ENCODE measurements at places on chromosomes 11 and 22. TPM values are rescaled to one million over a fixed set of nuclear protein-coding genes. Genes with fewer than 3 reads are reported as not detected.

SLC29A2 gene
- 10.1 TPM for total RNA-seq

DNA sequence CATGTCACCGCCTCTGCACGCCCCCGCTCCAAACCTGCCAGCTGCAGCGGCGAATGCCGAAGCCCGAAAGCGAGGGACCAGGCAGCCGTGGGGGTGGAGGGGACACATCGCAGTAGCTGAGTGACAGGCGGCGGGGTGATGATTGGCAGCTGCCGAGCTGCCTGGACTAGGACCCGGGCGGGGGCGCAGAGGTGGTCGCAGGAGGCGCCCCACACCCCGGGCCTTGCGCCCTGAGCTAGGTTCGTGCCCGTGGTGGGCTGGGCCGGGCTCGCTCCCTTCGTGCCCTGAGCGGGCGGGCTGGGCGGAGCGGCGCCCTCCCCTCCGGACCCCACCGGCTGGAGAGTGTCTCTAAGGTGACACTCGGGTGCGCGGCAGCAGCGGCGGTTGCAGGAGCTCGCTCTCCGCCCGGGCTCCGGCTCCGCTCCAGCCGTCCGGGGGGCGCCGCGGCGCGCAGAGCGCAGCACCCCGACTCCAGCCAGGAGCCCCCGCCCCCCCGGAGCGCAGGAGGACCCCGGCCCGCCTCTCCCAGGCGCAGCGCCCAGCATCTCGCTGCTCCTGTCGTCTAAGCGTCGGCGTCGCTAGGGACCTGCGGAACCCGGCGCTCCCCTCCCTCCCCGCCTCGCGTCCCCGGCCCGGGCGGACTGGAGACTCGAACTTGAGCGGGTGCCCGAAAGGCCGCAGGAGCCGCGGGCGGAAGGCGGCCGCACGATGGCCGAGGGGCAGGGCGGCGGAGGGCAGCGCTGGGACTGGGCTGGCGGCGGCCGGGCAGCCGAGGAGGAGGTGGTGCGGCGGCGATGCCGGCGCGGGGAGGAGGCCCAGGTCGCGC is 14.5 kb upstream of the DGKZ start:
- DNase-seq: no peak

DNA sequence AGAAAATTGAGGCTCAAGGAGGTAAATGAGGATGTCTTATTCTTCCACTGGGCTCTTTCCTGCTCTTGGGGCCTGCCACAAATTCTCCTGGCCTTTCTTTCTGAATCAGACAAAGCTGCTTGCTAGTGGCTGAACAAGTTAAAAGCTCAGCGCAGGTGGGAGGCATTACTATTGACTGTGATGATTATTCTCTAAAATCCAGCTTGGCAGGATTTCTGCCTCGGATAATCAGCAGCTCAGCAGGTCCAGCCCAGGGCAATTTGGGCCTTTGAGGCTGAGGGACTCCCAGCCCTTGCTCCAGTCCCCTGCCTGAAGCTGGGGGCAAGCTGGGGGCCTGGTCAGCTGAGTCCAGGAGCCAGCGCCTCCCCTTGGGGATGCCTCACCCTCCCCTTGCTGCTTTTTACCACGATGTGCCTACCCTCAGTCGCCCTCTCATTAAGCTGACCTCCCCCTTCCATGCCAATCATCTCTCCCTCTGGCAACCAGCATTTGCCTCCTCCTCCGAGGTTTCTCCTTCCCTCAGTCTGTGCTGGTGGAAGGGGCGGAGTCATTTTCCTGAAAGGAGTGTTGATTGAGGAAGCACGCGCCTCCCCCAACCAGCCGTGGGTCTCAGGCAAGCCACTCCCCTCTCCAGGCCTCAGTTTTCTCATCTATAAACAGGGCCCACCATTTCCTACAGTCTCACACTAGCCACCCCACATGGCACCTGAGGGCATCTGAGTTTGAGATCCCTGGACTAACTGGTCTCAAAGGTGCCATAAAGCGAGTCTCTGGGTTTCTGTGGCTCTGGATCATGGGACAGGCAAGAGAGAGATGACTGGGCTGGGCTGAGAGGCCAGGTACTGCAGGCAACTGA is 60.6 kb upstream of the PRDM11 start:
- DNase-seq: no peak

DNA sequence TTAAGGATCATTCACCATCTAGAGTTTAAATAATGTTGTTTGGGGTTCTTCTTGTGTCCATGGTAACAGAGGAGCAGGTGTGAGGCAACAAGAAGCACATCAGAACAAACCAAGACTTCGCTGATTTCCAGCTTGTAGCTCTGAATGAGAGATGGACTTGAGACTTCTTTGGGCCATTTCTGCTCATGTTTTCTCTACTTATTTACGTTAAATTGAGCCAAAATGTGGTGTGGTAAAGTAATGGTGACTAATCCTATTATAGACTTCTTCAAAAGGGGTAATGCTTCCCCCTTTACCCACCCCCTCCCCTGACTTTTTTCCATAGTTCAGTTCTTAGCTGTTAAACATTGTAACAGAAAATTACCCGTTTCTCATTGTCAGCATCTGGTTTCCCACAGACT is 65.2 kb downstream of the CSTPP1 start:
- no peak for DNase-seq

GRCh38 chr22:38397189-38398085 is 57.6 kb downstream of the KCNJ4 start:
- DNase-seq: no peak

TMEM25 gene
- total RNA-seq: 8.6 TPM

DNA sequence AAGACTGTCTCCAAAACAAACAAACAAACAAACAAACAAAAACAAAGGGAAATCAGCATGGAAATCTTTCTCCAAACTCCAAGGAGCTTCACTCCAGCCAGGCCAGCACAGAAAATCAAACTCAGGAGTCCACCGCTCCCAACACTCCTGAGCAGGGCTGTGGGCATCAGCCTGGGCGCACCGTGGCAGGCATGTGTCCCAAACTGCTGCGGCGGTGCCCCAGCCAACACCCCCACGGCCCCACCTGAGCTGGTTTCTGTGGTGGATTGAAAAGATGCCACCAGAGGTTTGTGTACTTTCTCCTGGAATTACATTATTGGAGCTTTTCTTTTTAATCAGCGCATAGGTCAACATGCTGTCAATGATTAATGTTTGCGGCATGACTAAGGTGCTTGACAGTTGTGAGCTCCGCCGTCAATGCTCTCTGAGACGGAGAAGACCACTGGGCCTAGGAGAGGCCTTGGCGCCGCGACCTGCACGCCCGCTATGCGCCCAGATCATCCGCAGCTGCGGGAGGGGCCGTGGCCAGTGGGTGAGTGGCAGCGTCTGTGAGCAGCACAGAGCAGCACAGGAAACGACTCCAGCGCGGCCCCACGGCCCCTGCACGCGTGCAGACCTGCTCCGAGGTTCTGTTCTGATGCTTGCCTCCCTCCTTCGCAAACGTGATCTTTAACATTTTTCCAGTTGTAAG is 18.1 kb downstream of the DRD4 start:
- no peak for DNase-seq

- DNase-seq: no peak
These were observed 96.1 kb upstream of the BID start for GRCh38 chr22:17870407-17870806.

- DNase-seq: no peak
These were observed 85.6 kb downstream of the CTTN start for GRCh38 chr11:70483917-70484316.

GRCh38 chr11:94501522-94501921 is 7.7 kb downstream of the ANKRD49 start:
- no peak for DNase-seq

GRCh38 chr11:71281831-71282230 is 29.5 kb upstream of the SHANK2 start:
- peak; percentile 11 for DNase-seq

DNA sequence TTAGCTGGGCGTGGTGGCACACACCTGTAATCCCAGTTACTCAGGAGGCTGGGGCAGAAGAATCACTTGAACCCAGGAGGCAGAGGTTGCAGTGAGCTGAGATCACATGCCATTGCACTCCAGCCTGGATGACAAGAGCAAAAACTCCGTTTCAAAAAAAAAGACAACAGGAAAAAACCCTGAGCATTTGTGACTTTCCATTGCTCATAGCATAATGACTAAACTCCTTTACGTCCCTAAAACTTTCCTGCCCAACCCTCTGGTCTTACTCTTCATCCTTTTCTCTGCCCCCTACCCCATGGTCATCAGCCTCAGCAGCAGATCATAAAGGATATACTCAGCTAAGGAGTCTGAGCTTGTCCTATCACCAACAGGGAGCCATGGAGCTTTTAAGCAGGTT is 6.8 kb upstream of the LDLRAD3 start:
- no peak for DNase-seq

DNA sequence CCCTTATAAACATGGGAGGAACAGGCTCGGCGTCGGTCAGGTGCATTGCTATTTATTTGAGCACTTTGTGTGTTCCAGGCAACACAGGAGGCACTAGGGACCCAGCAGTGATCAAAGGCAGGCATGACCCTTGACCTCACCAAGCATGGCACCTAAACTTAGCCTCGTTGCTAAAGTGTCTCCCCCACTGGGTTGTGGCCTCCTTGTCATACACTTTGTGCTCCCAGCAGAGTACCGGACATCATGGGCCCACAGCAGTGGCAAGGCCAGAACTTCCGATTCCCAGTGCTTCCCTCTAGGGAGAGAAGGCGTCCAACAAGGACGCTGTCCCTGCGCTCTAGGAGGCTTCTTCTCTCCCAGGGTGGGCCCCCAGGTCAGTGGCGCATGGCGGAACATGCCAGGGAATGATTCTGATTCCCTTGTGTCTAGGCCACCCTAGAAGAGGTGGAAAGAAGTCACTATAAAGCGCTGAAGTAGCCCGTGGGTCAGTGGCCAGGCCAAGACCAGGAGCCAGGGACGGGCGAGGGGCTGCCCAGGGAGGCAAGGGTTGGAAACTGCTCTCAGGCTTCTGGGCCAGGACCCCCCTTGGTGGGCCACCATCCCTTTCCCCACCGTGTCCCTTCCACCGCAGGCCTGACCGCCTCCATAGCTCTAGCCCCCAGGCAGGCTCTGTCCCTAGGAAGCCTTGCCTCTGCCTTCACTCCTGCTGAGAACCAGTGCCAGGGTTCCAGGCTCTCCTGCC is 19.7 kb downstream of the TOM1 start:
- no peak for DNase-seq

- DNase-seq: no peak
These were observed 163.0 kb downstream of the MN1 start for GRCh38 chr22:27638329-27639233.

DNA sequence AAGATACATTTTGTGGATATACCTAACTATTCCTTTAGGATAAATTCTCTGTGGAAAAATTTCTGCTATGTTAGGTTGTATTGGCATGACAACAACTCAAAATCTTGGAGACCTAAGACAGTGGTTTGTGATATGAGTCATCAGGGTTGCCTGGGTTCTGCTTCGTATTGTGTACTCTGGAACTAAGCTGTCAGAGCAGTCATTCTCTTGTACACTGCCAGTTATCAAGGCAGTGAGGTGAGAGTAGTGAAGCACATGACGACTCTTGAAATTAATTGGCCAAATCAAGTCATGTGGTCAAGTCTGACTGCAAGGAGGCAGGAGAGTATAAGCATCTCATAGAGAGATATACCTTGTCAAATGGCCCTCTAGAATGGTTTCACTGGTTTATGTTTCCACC is 104.4 kb downstream of the FANCF start:
- no peak for DNase-seq

MRGPRX4 gene
- total RNA-seq: not detected

GRCh38 chr11:72217841-72218240 is 1.2 kb downstream of the FOLR2 start:
- DNase-seq: peak; percentile 39

GTSE1 gene
- total RNA-seq: 101 TPM

DNA sequence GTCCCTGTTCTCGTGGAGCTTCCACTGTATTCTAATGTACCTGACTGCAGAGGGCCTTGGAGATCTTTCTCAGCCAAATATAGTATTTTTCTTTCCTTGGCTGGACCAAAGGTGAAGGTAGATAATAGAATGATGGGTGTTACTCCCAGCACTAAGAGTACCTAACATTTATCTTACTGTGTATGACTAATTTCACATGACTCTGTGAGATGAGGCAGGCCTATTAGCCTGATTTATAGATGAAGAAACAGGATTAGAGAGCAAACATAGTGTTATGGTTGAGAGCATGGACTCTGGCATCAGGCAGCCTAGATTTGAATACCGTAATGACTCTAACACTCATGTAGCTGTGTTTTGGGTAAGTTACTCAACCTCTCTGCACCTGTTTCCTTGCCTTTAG is 2.7 kb downstream of the ACO2 start:
- no peak for DNase-seq

PKDREJ gene
- not detected for total RNA-seq

DNA sequence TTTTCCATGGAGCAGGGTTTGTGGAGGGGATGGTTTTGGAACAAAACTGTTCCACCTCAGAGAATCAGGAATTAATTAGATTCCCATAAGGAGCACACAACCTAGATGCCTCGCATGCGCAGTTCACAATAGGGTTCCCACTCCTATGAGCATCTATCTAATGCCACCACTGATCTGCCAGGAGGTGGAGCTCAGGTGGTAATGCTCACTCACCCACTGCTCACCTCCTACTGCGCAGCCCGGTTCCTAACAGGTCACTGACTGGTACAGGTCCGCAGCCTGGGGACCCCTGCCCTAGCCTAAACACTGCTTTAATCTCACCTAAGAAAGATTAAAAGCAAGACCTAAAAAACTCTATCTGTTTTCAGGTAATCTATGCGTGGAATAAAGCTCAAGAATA is 553.0 kb downstream of the JRKL start:
- DNase-seq: no peak

MYEOV gene
- not detected for total RNA-seq

OR2AG1 gene
- not detected for total RNA-seq

TMEM45B gene
- not detected for total RNA-seq

PHLDA2 gene
- 3.6 TPM for total RNA-seq

DCHS1 gene
- total RNA-seq: 0.14 TPM

- no peak for DNase-seq
These were observed 646.0 kb downstream of the TBC1D22A start for GRCh38 chr22:47408409-47408808.

DNA sequence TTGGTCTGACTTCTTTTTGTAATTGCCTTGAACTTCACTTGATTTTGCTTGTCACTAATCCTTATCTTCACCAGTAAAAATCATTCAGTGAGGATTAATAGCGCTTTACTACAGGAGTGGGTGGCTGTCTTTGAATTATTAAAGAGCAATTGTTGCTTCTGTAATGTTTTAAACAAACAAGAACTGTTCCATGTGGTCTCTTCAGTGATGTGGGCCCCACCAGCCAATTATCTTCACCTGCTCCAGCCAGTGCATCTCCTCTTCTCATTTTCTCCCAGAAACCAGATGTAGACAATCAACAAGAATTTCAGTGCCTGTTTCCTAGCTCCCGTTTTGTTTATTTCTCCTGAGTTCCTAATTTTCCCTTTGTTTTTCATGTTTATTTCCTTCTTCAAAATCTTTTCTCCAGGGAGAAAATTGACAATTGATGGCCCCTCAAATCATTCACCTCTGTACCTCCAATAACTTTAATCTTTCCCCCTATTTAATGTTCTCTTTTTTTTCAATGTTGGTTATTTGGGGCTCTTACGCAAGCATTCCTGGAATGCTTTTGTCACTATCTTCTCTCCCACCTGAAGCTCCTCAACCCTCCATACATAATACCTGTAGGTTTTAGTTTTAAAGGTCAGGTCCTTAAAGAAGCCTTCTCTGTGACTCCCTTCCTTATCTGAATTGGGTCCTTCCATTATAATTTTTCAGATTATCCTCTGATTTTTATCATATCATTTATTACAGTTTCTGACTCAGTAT is 115.1 kb downstream of the ARFGAP2 start:
- DNase-seq: no peak

- no peak for DNase-seq
These were observed 60.7 kb upstream of the CSNK2A3 start for GRCh38 chr11:11413776-11414175.

Data from activated CD8-positive, alpha-beta memory T cell treated with anti-CD3 and anti-CD28 coated beads, Interleukin-2, amount 10 ng/mL, durations not matched to agents 7 days and 5 days (primary cell).